H1 (cell line): ENCODE measurements at places on chromosomes 3 and 15.

DNA sequence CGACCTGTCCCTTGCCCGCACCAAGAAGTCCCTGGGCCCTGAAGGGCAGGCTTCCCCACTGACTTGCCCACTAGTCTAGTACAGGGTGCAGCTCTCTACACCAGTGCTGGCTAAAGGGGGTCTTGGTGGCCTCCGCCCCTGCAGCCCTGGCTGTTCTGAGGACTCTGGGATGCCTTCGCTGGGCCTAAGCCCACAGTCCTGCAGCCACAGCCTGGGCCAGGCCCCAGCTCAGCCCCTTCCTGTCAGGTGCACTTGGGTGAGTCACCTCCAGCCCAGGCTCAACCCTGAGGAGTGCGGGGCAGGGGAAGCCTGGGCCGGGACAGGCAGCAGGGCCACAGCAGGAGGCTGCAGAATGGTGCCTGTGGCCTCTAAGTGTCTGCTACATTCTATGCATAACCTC lies 971 bp downstream of the C3orf22 start:
- no peak for DNase-seq

DNA sequence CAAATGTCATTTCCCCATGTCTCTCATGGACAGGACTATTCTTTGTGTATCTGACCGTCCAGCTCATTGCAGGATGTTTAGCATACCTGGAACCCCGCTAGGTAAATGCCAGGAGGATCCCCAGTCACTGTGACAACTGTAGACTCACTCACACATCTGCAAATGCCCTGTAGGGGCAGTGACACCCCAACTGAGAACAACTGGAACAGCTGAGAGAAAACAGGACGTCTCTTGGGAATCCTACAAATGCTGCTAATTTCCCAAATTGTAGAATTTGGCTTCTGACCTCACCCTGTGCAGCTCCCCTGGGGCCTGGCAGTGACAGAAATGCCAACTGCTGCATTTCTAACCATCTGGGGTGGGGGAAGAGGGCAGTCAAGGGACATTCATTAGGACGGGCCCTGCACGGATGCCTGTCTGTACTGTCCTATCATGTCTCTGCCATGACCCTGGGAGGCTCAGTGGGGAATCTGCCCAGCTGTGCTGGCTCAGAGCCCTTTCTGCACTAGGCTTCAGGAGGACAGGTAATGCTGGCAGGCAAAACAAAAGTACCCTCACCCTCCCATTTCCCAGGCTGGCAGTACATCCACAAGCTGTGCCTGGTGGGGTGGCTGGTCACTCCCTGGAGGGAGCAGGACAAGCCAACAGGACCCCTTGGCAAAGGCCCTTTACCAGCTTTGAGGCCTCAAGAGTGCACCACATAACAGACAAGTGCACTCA lies 30.4 kb downstream of the RAB6B start:
- DNase-seq: no peak

DNA sequence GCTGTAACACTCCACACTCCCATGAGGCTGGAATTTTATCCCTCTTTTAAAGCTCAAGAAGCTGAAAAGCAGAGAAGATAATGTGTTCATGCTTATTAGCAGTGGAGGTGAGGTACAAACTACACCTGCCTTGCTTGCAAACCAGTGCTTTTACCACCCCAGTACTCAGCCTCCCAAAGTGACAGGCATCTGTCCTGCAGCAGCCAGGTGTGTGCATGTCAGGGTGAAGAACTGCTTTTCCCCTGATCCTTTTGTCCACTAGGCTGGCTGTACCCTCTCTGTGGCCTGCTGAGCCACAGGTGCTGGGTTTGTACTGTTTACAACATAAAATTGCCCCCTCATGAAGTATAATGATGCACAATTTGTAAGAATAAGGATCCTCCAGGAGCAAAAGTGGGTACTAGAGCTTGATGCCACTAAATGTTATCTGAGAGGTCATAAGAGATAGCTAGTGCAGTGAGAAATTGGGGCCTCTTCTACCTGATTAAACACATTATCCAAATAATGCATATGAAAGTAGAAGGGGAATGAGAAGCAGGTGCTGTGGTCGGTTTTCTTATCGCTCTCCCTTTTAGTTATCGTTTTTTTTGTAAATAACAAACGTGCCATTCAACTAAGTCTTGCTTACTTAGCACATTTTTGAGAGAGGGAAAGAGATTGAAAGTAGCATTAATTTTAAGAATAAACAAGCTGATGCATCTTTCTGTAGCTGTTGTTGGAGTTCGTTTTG lies 39.2 kb upstream of the GADL1 start:
- no peak for DNase-seq

DNA sequence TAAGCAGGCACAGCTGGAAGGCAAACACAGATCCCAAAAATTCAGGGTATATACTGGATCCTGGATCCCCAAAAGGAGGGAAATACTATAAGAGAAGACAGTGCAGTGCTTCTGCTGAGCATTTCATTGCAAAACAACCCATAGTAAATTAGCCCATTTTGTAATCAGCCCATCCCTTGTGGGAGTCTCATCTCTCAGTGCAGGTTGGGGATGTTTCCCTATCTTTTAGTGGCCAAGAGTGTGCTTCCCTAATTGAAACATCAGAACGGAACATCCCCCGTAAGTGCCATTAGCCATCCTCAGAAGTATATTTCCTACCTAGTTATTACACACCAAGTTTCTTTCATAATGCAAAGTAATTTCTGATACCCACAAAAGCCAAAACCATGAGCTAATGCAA lies 11.2 kb upstream of the MTMR14 start:
- no peak for DNase-seq

DNA sequence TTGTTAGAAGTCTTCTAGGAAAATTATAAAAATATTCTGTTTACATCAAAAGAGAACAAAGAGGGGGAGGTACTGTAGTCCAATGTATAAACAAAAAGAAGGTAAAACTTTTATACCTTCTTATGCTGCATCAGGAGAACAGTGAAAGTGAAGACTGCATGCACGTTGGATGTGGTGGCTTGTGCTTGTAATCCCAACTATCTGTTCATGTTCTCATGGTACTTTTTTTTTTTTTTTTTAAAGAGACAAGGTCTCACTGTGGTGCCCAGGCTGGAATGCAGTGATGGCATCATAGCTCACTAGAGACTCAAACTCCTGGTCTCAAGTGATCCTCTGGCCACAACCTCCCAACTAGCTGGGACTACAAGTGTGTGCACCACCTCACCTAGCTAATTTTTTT lies 4.2 kb downstream of the SEC62 start:
- no peak for DNase-seq

DNA sequence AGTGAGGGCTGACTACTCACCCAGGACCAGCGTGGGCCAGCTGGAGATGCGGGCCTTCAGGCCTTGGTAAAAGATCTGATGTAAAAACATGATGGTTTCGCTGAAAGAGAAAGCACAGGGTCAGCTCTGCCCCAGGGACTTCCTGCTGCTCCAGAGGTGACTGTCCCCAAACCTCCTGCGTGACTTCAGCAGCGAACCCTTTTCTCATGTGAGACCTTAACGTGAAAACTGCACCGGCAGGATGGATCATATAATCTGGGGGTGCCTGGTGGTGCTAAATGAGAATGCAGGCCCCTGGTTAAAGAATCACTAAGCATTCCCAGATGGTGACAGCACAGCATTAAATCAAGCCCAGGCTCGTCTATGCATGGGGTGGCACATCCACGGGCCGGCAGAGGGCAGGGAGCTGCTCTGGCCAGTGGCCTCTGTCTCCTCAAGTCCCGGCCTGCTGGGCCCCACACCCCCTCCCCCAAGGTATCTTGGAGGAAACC lies 55.4 kb downstream of the RASGRF1 start:
- DNase-seq: no peak

DNA sequence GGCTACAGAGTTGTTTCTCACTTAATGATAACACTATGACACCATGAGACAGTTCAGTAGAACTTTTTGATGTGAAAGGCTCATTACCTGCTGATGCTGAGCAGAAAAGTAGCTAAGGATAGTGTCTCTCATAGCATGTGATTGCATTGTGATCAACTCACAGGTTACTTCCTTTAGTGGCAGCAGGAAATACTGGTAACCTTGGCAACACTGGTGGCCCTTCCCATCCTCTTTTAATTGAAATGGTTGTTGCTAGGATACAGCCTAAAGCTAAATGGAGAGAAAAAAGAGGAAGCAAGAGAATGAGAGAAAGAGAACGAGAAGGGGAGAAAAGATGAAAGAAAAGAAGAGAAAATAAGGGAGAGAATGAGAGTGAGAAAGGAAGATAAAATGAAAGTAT lies 204.7 kb upstream of the GAP43 start:
- DNase-seq: no peak

GRCh38 chr15:61879219-61879618 lies 181.0 kb downstream of the VPS13C start:
- DNase-seq: no peak

DNA sequence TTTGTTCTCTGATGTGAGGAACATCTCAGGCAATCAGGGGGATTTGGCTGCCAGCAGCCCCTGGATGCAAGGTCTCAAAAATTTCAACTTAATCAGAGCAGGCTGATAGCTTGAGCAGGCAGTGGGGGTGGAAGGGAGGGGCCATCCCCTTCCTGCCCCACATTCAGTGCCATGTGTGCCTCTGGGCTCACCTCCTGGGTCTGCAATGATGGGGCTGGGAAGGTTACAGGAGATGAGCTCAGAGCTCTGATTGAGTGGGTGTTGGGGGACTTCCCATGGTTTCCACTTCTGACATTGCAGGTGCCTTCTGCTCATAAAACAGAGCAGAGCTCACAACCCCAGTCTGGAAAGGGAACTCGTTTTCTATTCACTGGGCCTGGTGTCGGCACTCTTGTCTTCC lies 37.0 kb downstream of the PARP16 start:
- DNase-seq: no peak

DNA sequence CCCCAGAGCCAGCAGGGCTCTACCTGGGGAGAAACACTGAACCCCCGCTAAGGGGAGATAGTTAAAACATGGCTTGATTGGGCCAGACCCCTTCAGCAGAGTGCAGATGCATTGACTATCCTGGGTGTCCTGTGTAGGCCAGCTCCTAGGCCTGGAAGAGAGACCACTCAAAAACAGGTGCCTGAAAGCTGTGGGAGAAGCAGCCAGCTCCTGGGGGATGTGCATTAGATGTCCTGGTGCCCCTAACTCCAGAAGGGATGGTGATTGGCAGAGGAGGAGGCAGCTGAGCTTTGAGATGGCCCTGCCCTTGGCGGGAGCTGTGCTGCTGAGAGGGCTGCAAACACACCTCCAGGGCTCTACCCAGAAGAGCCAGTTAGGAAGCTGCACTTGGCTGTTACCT lies 89.3 kb upstream of the PLXNA1 start:
- DNase-seq: no peak

DNA sequence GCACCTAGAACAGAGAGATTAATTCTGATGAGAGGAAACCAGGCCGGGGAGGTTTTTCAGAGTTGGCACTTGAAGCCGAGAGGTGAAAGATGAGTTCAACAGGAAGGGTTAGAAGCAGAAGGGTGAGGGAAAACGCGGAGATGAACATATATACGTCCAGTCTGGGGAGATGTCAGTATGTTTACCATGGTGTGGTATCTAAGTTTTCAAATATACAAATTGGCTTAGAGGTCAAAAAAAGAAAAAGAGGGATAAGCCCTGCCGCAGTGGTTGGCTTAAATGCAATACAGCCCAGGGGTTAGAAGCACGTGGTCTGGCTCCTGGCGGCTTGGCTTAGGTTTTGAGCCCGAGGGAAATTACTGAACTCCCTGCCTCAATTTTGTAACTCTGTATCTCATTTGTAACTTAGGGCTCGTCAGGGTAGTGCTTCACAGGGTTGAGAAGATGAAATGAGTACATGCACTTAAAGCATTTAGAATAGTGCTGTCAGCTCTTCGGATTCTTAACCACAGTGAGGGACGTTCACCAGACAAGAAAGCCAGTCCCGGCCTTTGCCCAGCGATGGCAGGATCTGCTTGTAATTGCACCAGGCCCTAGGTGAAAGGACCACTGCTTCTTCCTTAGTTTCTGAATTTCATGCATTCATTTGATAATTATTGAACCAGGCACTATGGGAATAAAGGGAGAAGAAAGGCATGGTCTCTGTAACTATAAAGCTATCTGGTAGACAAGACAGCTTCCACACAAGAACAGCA lies 6.4 kb downstream of the HES1 start:
- no peak for DNase-seq

DNA sequence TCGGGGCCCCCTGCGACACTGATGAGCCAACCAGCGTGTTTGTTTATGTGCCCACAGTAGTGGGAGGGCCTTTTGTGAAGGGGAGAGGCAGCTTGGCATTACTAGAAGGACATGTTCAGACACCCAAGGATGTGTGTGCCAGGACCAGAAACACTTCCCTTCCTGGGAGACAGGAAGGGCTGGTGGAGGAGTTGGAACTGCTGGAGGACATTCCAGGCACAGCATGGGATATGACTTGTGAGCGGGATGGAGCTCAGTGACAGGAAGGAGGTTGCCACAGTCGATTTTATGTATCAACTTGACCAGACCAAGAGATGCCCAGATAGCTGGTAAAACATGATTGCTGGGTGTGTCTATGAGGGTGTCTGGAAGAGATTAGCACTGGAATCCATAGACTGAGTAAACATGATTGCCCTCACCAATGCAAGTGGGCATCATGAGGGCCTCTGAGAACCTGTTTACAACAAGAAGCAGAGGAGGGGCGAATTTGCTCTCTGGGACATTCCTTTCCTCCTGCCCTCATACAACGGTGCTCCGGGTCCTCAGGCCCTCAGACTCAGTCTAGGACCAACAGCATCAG lies 106.4 kb upstream of the TLE3 start:
- no peak for DNase-seq

DNA sequence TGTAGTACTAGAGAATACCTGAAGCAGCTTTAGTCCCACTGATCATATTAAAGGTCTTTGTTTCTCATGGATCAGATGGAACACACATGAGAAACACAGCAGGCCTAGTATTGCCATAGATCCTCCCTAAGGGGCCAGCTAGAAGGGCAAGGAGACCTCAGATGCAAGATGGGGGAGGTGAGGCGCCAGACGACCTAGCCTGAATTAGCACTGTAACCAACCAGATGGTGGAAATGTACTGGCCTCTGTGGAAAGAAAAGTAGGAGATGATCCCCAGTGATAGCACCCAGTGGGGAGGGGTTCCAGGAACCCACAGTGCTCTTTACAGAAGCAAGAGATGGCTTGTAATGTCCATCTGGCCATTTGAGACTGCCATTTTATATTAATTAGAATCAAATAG lies 138.2 kb upstream of the ZNF385D start:
- no peak for DNase-seq

DNA sequence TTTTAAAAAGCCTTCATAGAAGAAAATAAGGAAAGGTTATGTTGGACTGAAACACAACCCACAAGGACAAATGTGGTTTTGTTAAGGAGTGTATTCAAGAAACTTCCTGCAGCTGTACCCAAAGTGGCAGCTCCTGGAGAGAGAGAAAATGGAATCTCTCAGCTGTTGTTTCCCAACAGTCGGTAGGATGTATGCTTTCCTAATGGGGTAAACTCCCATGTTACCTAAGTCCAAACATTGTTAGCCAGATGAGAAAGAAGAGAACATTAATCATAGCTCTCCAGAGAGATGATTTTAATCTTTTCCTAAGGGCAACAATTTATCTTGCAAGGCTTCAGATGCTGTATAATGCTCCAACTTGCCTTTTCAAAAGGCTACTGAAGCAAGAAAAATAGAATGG lies 22.6 kb upstream of the TEX9 start:
- no peak for DNase-seq

- DNase-seq: no peak
Measured at GRCh38 chr3:175484666-175485065, 625.5 kb downstream of the NAALADL2 start.
